MM.1S (cell line): ENCODE measurements at places on chromosomes 7 and 10.

DNA sequence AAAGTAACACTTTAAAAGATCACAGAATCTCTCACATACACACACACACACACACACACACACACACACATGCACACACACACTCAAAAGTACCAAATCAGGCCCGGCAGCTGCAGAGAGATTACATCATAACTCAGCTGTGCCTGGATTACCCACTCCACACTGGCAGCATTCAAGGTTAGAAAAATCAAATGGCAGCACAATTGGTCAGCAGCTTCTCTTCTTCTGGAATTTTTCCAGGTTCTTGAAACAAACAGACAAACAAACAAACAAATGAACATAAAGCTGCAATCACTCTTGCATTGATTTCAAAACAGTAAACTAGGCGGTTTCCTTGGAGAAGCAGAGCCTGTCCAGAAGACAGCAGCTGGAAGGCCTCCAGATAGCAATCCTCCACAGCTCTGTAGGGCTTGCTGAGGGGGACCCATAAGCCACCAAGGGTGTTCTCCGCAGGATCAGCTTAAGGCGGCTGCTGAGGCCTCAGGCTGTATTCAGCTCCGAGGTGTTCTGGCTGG lies 24.5 kb upstream of the FAM133B start:
- no peak overlapping the region for H3K4me3 ChIP-seq
- no peaks in the 10 kb centered on the region for H3K27me3 ChIP-seq
- no peak overlapping the region for H3K27ac ChIP-seq
- no peaks in the 10 kb centered on the region for H3K36me3 ChIP-seq
- H3K4me1 ChIP-seq, result peaks cover 55% of the 10 kb centered on the region

DNA sequence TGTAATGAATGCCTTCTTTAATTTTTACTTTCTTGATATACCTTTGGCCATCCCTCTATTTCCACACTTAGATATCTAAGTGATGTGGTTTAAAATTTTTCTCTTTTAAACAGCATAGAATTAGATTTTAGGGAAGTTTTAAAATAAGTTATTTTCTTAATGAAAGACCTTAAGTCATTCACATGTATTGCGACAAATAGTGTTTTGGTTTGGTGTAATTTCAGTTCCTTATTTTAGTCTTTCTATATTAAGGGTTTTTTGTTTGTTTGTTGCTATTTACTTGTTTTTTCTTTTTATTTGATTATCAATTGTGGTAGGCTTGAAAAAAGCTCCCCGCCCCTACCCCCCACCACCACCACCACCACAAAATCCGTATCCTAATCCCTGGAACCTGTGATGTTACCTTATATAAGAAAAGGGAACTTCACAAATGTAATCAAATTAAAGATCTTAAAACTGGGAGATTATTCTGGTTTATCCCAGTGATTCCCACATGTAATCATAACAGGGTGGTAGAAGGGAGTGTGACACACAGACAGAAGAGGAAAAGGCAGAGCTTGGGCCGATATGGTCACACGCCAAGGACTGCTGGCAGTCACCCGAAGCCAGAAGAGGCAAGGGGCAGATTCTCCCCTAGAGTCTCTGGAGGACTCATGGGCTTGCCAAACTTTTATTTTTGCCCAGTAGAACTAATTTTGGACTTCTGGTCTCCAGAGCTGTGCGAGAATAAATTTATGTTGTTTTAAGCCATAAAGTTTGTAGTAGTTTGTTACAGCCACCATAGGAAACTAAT lies 149.7 kb downstream of the NPSR1 start:
- no peaks in the 10 kb centered on the region for H3K4me1 ChIP-seq
- no peaks in the 10 kb centered on the region for H3K36me3 ChIP-seq
- H3K4me3 ChIP-seq, result no peak overlapping the region
- H3K27me3 ChIP-seq, result no peaks in the 10 kb centered on the region
- no peak overlapping the region for H3K27ac ChIP-seq

GRCh38 chr7:117508676-117509075 lies 28.9 kb downstream of the CFTR start:
- no peak overlapping the region for H3K27ac ChIP-seq
- no peak overlapping the region for H3K4me3 ChIP-seq
- no peak for DNase-seq
- no peaks in the 10 kb centered on the region for H3K36me3 ChIP-seq
- H3K27me3 ChIP-seq, result no peaks in the 10 kb centered on the region

- no peaks in the 10 kb centered on the region for H3K36me3 ChIP-seq
- no peaks in the 10 kb centered on the region for H3K4me1 ChIP-seq
- no peaks in the 10 kb centered on the region for H3K27me3 ChIP-seq
- DNase-seq, result no peak
- no peak overlapping the region for H3K4me3 ChIP-seq
Observed at GRCh38 chr10:9900751-9901150, 1116.9 kb upstream of the CELF2 start.

DNA sequence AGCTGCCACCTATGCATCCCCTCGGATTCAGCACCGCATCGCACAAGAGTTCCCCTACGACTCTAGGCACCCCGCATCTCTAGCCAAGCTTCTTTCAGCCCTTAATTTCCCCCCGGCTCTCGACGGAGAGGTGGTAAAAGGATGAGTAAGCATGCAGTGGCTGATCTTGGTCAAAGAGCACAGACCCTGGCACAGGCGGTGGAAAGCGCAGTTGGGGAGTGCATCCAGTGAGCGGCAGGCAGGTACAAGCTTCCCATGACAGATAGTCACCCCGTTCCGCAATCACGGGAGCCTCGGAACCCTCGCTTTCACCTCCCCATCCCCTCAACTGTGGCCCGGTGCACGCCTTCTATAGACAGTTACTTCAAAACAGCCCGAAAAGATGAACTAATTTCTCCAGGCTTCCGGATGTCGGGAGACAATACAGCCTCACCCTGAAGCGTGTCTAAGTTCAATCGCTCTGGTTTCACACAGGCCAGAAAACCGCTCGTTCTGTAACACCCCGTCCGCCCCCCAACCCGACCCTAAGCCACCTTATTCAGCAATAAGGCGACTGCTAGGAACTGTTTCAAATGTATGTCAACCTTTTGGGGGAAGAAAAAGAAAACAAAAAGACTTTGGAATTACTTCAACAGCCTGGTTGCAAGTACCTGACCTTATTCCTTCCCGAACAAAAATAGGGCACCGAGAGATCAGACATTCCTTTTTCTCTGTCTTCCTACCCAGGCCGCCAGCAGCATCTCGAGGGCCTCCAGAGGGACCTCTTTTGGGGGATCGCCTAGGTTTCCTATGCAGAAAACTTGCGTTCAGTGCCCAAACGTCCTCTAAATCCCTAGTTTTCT lies 1.4 kb downstream of the RHEB start:
- H3K36me3 ChIP-seq, result no peaks in the 10 kb centered on the region
- no peaks in the 10 kb centered on the region for H3K27me3 ChIP-seq
- peak overlapping the region; percentile 79; the same call in 1 of the 2 replicates for H3K27ac ChIP-seq
- peak; percentile 54 for DNase-seq

DNA sequence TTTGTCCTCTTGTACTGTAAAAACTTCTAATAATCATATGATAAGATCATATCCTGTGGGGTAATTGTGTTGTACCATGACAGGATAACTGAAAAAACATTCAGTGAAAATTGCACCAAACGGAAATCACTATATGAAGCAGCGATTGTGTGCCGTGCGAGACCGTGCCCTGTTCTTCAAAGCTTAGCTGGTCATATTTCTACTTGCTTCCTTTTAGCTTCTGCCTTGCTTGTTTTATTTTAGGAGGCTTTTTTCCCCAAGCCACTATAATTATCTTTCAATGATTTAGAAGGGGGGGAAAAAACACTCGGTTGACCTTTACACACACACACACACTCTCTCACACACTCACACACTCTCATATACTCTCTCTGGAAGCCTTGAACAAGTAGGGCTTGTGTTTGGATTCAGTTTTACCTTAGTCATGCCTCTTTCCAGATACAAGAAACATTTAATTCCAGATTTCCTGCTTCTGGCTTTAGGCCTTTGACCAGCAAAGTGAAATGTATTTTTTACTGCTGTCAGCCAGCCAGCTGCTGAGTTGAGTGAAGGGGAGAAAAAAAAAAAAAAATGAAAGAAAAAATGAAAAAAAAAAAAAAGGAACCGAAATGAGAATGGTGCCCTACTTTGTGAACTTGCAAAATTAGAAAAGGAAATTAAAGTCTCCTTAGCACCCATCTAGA lies 181.4 kb downstream of the ARID5B start:
- H3K27ac ChIP-seq, result peak overlapping the region; percentile 2; the same call in 1 of the 2 replicates
- peaks cover 20% of the 10 kb centered on the region for H3K36me3 ChIP-seq
- no peaks in the 10 kb centered on the region for H3K27me3 ChIP-seq

DNA sequence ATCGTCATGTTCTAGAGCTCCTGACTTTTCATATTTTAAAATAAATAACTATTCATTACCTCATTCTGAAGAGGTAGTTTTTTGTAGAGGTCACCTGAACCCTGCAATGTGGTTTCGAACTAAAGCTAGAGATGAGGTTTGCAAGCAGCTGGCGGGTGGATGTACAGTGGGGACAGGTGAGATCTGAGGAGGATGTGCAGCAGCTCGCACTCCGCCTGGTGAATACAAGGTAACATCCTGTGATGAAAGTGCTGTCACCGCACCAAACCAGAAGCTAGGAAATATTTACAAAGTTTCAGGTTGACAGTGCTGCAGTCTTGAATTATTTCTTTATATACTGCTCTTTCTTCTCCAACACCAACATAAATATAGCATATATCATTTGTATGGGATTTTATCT lies 26.5 kb downstream of the NDUFB2 start:
- no peaks in the 10 kb centered on the region for H3K27me3 ChIP-seq
- DNase-seq, result no peak

DNA sequence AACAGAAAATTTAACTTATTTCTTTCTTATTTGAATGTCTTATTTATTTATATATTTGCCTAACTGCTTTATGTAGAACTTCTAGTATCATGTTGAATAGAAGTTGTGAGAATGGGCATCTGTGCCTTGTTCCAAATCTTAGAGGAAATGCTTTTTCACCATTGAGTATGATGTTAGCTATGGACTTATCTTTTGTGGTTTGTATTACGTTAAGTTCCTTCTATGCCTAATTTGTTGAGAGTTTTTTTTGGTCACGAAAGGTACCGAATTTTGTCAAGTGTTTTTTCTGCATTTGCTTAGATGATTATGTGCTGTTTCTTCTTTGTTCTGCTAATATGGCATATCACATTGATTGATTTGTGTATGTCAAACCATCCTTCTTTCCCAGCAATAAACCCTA lies 161.0 kb upstream of the TRIM24 start:
- peaks cover 8% of the 10 kb centered on the region for H3K4me1 ChIP-seq
- no peaks in the 10 kb centered on the region for H3K36me3 ChIP-seq
- H3K4me3 ChIP-seq, result no peak overlapping the region
- H3K27ac ChIP-seq, result no peak overlapping the region
- no peak for DNase-seq

DNA sequence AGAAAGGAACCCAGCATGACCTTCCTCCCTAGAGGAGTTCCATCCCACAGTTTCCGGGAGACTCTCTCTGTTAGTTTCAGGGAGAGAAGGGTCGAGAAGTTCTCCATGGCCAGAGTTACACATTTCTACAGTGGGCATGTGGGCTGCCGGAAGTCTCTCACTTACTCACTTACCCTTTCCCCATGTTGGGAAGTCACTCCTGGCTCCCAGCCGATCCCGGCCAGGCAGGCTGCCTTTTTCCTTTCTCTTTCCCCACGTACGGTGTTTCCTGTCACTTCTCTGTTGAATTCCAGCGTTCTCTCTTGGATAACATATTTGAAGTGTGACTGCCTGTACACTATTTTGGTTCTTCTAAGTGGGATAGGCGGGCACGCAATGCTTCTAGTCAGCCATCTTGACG lies 3.5 kb downstream of the TEX36 start:
- no peaks in the 10 kb centered on the region; the same call in 1 of the 2 replicates for H3K27me3 ChIP-seq
- no peak for DNase-seq
- no peak overlapping the region for H3K4me3 ChIP-seq
- no peak overlapping the region for H3K27ac ChIP-seq

- H3K4me3 ChIP-seq, result no peak overlapping the region
- no peak overlapping the region for H3K27ac ChIP-seq
- no peaks in the 10 kb centered on the region for H3K36me3 ChIP-seq
- no peak for DNase-seq
- H3K27me3 ChIP-seq, result no peaks in the 10 kb centered on the region
Observed at GRCh38 chr7:621572-622285, 102.1 kb upstream of the PDGFA start.

GRCh38 chr10:117677890-117678500 lies 135.4 kb downstream of the EMX2 start:
- H3K27me3 ChIP-seq, result no peaks in the 10 kb centered on the region
- H3K36me3 ChIP-seq, result no peaks in the 10 kb centered on the region
- H3K4me3 ChIP-seq, result no peak overlapping the region
- H3K4me1 ChIP-seq, result no peaks in the 10 kb centered on the region
- H3K27ac ChIP-seq, result no peak overlapping the region

- peak; percentile 11 for DNase-seq
- peaks cover 15% of the 10 kb centered on the region for H3K4me1 ChIP-seq
- no peaks in the 10 kb centered on the region for H3K36me3 ChIP-seq
- peak overlapping the region; percentile 69; the same call in 1 of the 2 replicates for H3K27ac ChIP-seq
- H3K27me3 ChIP-seq, result no peaks in the 10 kb centered on the region
Observed at GRCh38 chr7:39624442-39624807, 1.1 kb downstream of the RALA start.

DNA sequence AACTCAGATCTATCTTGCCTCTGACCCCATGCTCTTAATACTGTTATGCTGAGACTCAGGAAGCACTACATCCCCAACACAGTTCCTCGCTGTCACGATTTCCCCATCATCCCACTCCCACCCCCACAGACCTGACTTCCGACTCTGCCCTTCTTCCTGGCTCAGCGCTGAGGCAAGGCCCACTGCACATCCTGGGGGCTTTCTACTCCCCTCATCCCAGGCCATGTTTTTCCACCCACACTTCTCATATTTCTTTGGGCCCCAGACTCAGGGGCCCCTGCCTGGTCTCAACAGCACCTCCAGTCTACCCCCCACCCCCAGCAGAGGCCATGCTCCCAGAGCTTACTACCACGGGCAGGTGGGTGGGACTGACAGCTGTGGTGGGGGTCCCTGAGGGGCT lies 7.7 kb upstream of the NDST2 start:
- DNase-seq, result no peak
- H3K4me3 ChIP-seq, result no peak overlapping the region
- no peak overlapping the region for H3K27ac ChIP-seq
- H3K27me3 ChIP-seq, result no peaks in the 10 kb centered on the region
- no peaks in the 10 kb centered on the region for H3K4me1 ChIP-seq
- no peaks in the 10 kb centered on the region for H3K36me3 ChIP-seq

DNA sequence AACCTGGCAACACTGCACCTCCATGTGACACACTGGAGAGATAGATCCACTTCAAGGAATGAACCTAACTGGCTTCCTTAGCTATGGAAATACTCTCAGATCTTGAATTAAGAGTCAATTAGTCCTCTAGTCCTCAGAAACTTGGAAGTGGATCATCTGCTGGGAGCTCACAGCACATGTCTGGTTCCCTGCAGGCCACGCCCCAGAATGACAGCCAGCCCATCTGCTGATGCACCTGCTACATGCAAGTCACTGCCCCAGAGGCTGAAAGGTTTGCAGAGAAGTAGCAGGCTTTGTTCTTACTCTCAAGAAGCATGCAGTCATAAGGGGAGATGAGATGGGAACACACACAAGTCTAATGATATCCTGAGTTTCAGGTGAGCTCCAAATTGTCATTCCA lies 275.9 kb downstream of the SKAP2 start:
- H3K36me3 ChIP-seq, result no peaks in the 10 kb centered on the region
- DNase-seq, result peak; percentile 9
- H3K4me1 ChIP-seq, result no peaks in the 10 kb centered on the region
- no peak overlapping the region for H3K4me3 ChIP-seq

GRCh38 chr7:45421806-45422205 lies 152.4 kb upstream of the ADCY1 start:
- H3K4me3 ChIP-seq, result no peak overlapping the region
- H3K27me3 ChIP-seq, result no peaks in the 10 kb centered on the region
- no peaks in the 10 kb centered on the region for H3K36me3 ChIP-seq
- H3K4me1 ChIP-seq, result 0 out of 2 replicates have a peak, but pooled peaks cover 9% of the 10 kb centered on the region
- no peak for DNase-seq
- H3K27ac ChIP-seq, result no peak overlapping the region

- H3K4me3 ChIP-seq, result no peak overlapping the region
- no peak overlapping the region for H3K27ac ChIP-seq
- H3K4me1 ChIP-seq, result no peaks in the 10 kb centered on the region
- H3K27me3 ChIP-seq, result no peaks in the 10 kb centered on the region
Observed at GRCh38 chr10:31490858-31491504, 172.0 kb downstream of the ZEB1 start.
